ENCODE measurements at places on chromosomes 4 and X.
A peak's percentile ranks its signal among the peaks of the same experiment; 100 is the strongest.

DNA sequence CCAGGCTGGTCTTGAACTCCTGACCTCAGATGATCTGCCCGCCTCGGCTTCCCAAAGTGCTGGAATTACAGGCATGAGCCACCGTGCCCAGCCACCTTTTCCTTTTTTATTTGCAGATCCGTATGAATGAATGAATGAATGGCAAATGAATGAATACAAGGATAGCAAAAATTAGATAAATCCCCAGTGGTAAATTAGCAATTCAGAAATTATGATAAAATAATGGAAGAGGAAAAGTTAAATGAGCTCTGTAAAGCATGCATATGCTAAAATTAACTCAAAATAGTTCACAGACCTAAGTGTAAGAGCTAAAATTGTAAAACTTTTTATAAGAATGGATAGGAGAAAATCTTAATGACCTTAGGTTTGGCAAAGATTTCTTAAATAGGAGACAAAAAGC, 49.8 kb downstream of the SH3KBP1 start:
- no peak for DNase-seq

- no peak for DNase-seq
Observed at GRCh38 chr4:106996490-106996889, 39.6 kb downstream of the DKK2 start.

GRCh38 chr4:117770269-117771102, 263.8 kb upstream of the NDST3 start:
- DNase-seq: no peak

GRCh38 chr4:38818441-38818976, 13.9 kb upstream of the TLR1 start:
- no peak for DNase-seq

DNA sequence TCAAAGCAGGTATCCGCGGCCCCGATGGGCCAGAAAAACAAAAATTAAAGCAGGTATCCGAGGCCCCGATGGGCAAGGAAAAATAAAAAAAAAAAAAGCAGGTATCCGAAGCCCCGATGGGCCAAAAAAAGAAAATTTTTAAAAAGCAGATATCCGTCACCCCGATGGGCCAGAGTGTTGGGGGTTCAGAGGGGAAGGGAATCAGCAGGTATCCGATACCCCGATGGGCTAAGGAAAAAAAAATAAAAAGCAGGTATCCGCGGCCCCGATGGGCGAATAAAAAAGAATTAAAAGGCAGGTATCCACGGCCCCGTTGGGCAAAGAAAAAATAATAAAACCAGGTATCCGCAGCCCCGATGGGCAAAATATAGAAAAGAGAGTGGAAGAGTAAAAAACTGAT, 289.0 kb downstream of the CHIC1 start:
- DNase-seq: no peak

DNA sequence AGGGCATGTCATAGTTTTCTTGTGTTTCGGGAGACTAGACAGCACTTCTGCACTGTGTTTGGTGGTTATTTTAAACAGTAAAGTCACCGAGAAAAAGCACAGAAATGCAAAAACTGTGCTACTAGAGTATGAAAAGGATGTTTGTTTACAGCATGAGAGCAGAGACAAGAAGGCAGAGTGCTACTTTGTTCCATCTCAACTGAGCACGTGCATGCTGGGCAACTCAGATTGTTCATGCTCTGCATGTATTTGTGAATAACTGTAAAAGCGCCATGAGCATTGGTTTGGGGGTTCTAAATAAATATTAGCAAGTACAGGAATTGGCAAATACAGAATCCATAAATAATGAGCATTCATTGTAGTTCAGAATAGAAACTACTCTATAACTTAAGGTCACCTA, 7.4 kb downstream of the EVC start:
- no peak for DNase-seq

GRCh38 chr4:110781944-110782343, 159.1 kb upstream of the PITX2 start:
- no peak for DNase-seq

GRCh38 chr4:136644279-136644678, 888.0 kb downstream of the PCDH18 start:
- DNase-seq: no peak

DNA sequence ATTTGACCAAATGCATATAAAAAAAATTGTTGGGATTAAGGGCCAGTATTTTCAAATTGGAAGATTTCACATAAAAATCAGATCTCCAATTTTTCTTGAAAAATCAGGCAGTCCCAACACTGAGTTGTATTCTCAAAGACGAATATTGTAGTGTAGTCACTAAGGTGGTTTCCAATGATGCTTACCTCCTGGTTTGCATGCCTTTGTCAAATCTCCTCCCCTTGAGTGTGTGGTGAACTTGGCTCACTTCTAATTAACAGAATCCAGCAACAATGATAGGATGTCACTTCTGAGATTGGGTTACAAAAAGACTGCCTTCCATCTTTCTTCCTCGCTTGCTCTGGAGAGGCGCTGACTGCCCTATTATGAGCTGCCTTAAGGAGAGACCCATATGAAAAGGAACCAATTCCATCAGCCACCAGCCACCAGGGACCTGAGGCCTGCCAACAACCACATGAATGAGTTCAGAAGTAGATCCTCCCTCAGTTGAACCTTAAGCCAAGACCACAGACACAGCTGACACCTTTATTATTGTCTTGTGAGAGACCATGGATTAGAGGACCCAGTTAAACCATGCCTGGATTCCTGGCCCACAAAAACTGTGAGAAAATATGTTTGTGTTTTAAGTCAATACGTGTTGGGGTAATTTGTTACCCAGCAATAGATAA, 31.2 kb upstream of the TSPAN5 start:
- DNase-seq: no peak

DNA sequence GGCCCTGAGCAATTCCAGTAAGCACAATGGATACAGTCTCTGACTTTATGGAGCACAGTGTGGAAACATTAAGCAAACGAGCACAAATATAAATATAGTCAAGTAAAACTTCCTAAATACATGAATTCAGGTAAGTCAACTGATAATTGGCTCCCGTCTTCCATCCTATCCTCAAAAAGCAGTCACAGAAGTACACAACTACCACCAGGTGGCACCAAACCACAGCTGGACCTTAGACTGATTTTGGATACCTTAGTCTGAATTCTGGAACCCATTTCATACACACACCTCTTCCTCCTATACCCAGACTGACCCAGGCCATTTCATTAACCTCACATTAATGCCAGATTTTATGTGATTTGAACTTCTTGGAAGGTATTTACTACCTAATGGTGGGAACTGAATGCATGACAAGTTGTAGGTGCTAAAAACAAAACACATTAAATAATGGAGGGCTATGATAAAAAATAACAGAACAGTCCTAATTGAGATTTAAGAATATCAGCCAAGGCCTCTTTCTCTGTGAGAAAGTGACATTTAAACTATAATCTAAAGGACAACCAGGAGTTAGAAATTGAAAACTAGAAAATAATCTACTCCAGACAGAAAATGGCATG, 77.5 kb downstream of the ELF2 start:
- peak; percentile 75 for DNase-seq

DNA sequence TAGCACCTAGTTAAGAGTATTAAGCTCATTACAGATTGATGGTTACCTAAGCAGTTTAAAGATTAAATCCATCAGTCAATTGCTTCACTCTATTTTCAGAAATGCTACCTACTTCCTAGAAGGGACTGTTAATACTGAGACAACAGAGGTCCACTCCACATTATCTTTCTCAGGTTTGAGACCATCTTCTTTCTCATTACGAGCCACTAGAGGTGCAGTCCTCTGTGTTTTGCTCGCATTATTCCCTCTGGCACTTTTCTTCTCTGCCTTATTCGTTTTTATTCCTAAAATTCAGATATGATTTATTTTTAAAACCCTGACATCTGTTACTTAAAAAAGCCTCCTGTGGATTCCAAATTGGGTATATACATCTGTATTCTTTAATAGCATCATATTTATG, 459.1 kb downstream of the FSTL5 start:
- DNase-seq: no peak

- no peak for DNase-seq
Observed at GRCh38 chrX:96906741-96907140, 23.0 kb downstream of the RPA4 start.

DNA sequence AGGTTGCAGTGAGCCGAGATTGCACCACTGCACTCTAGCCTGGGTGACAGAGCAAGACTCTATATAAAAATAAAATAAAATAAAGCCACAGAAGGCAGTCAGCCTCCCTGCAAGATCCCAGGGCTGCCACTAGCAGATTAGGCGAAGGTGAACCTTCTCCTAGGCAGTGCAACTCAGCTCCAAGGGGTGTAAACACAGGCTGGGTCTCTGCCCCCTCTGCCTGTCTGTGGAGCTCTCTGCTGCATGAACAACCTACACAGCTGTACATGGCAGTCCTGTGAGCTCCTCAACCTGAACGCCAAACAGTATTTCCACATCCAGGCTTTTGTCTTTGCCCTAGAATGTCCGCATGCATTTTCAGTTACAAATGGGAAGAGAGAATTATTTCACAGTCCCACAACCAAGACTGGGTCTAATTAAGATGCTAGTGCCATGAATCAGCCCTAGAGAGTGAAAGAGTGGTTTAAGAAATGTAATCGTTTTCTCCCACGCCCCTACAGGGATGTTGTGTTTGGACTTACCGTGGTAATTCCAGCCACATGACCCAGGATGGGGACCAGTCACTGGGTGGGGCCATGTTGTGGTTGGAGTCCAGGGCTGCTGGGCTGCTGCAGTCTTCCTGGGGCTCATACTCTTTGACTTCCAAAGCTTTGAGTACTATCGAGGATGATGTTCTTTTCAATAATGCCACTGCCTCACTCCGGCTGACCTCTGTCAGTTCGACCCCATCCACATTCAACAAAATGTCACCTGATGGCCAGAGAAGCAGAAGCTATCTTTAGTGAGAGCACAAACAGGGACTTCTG, 99.0 kb downstream of the FIP1L1 start:
- no peak for DNase-seq

DNA sequence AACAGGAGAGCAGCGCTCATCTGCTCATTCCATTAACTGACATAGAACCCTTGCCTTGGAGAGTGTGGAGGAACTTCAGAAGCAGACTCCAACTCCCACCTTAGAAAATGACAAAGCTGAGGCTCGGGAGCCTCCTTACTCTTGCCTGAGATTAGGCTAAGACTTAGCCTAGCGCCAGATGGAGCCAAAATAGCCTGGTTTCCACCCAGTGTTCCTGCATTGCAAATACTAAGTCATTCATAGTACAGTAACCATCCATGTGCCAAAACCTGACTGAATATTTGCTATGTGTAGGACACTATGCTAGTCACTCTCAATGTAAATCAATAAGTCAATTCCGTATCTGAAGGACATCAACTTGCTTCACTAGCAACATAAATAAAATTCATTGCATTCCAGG, 387.4 kb upstream of the CPEB2 start:
- no peak for DNase-seq

GRCh38 chrX:120286733-120287512, 24.3 kb downstream of the TMEM255A start:
- no peak for DNase-seq

DNA sequence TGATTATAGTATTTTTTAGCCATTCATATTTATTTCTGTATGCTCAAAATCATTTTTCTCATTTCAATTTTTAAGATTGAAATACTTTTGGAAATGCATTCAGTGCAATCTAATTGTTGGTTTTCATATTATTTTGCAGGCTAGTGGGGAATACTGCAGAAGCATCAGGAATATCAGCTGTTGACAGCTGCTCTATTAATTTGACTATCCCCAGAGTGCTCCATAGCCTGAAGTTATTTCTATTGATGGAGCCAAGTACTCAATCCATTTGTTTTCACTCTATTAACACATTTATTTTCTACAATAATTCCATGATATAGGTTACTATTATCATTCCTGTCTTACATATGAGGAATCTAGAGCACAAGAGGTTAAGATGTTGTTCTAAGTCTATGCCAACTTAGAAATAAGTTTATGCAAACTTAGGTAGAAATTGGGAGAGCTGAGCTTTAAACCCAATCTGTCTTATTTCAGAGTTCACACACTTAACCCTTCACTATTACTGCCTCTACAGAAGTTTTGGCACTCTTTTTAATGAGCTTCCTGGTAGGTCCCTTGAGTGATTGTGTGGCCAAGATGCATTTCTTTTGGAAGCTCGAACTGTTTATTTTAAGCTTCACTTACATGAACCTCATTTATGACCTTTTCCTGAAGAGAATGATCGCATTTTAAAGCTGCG, 65.6 kb upstream of the PCDH18 start:
- DNase-seq: no peak

DNA sequence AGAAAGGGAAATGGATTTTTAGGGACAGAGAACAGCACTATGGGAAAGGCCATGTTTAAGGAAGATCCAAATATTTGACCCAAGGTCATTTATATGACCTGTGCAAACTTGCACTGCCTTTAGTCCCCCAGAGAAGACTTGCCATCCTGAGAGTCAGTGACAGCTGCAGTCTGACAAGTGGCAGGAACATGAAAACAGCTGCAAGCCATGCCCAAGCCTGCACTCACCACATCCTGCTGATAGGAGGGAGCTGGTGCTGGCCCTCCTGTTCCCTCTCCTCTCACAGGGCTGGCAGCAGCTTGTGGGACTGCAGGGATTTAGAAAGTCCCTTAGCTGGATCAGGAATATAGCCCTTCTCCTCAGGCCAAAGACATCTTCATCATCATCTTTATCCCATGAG, 187.7 kb downstream of the RAP1GDS1 start:
- no peak for DNase-seq

- no peak for DNase-seq
Observed at GRCh38 chr4:39025552-39026085, 6.6 kb downstream of the TMEM156 start.

DNA sequence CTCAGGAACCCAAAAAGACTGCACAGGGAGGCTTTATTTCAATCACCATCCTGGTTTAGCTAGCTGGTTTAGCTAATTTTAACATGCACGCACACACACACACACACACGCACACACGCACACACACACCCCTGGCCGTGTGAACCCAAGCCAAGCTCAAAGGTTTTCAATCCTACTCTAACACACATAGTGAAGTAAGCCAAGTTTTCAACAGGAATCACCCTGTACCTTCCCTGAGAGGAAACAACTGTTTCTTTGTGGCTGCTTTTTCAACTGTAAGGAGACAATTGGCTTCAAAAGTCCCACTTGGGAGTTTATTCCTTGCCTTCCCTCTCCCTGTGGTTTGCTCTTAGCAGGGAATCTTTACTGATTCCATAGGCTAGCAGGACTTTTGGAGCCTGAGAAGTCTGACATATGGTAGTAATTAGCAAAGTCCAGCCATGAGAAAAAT, 98.9 kb upstream of the BMP3 start:
- no peak for DNase-seq

- no peak for DNase-seq
Observed at GRCh38 chrX:133339566-133339965, 75.7 kb downstream of the GPC4 start.

GRCh38 chrX:78106651-78106986, 2.6 kb downstream of the PGK1 start:
- DNase-seq: no peak

- DNase-seq: peak; percentile 89
Observed at GRCh38 chrX:13734278-13735172, at the start of the genes OFD1 and TRAPPC2. Gene OFD1, plus strand, starts transcription at chrX:13734748. Its CDS starts 324 bp downstream, at chrX:13735072. Gene TRAPPC2, minus strand, starts transcription at chrX:13734620. Its CDS starts 14,657 bp downstream, at chrX:13719963.

- no peak for DNase-seq
Observed at GRCh38 chr4:7140062-7140691, 52.2 kb upstream of the SORCS2 start.
